Activated T-cell treated with anti-CD3 and anti-CD28 coated beads for 48 hours (primary cell): ENCODE measurements at places on chromosomes 16 and 17.

GRCh38 chr16:89060207-89060794, 33.4 kb upstream of the ACSF3 start:
- no peak for DNase-seq

GRCh38 chr17:44122816-44123355, 555 bp downstream of the HDAC5 start:
- DNase-seq: no peak

DNA sequence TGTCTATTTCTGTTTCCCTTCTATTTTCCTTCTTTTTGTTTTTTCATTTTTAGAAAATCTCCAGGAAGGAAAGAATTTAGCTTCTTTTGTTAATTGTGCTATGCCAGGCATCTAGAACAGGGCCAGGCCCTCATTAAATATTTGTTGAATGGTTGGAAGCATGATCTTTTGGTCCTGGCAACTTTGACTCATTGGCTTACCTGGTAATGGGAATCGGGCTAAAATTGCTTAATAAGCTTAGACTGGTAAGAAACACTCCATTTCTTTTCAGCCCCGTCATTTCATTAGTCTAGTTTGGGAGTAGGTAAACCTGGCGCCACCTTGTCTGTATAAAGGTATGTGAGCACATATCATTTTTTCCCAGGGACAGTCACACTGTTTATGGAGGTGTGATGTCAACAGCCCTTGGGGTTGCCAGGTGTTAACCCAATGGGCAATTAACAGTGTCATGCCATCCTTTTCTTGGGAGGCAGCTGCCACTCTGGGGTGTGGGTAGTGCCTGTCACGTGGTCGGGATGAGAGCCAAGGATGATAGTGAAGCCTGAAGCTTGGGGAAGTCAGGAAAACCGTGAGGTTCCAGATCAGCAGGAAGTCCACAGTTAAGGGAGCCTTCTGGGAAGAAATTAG, 9.5 kb upstream of the NDEL1 start:
- no peak for DNase-seq

DNA sequence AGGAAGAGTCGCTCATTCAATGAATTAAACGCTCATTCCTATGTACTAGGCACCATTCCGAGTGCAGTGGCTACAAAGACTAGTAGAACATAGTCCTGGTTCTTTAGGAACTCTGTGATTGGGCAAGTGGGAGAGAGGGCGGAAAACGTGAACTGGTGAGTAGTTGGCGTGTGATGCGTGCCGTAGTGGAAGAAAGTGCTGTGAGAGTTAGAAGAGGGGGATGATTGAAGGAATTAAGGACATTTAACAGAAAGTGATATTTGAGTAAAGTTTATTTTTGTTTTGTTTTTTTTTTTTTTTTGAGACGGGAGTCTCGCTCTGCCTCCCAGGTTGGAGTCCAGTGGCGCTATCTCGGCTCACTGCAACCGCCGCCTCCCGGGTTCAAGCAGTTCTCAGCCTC, 7.9 kb upstream of the SLFN14 start:
- DNase-seq: peak; percentile 31

DNA sequence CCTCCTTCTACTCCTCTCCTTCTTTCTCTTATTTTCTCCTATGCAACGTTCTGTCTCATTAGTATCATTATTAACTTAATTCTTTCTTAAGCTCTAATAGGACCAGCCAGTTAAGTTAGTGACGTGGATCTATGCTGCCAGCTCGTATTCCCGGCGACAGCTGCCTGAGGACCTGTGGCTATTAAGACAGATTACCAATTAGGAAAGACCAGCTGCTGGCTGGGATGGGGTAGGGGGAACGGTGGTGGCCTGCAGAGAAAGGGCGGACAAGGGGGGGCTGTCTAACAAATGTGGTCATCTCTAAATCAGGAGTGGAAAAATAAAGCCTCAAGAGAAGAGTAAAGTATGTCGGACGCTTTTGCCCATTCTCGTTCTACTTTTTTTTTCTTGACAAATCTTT, 770 bp upstream of the MYH3 start:
- DNase-seq: no peak

- no peak for DNase-seq
These were observed 1.4 kb upstream of the CTRB1 start for GRCh38 chr16:75217389-75217851.
